ENCODE measurements at places on chromosomes 2 and 18.

- no peak for DNase-seq
Measured at GRCh38 chr18:5317186-5317585, 21.7 kb upstream of the ZBTB14 start.

DNA sequence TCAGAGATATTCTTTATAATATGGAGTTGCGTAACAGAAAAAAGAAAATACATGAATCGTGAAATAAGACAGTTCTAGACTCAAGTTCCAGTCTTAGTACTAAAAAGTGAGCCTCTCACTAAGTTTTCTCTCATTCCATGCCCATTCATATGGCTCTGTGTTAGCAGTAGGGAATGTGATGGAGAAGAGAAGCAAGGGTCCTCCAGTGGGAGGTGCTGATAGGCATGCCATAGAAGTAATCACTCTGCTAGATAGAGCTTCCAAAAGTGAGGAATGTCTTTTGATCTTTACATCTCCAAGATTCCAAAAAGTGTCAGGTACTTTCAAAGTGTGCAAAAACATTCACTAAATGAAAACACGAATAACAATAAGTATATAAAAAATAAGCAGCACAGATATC is 678.4 kb downstream of the DCDC2C start:
- no peak for DNase-seq

DNA sequence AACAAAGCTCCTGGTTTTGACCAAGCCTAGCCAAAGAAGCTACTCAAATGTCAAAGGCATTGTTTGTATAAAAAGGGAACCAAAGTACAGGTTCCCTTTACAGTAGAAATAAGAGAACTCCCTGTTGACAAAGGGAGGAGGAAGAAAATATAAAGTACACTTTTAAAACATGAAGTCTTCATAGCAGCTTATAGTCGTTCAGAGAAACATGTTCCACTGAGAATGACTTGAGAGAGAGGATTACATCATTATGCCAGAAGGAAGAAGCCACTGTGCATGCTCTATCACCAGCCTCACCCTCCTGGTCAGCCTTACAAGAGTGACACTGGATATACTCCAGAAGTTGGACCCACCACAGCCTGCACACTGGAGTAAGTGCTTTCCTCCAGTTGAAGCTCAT is 2.5 kb upstream of the DHRS9 start:
- DNase-seq: no peak

GRCh38 chr2:161426922-161427663 is 11.0 kb downstream of the TBR1 start:
- DNase-seq: no peak

GRCh38 chr2:138396843-138397242 is 104.7 kb upstream of the SPOPL start:
- no peak for DNase-seq

DNA sequence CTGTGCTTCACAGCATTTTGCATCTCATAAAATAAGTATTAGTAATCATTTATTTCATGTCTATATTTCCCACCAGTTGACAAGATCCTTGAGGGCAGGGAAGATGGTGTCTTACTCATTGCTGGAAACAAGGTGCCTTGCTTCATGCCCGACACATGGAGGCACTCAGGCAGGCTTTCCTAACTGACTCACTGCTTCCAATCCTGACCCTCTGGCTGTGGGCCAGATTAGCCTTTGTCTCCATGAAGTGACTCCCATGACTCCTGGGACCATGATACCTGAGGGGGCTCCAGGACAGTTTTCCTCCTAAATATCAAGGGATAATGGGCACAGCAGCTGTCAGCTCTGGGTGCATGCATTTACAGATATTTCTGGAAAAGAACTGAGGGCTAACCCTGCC is 275.1 kb downstream of the AGPS start:
- no peak for DNase-seq
